ENCODE measurements at places on chromosomes 12 and 14.

DNA sequence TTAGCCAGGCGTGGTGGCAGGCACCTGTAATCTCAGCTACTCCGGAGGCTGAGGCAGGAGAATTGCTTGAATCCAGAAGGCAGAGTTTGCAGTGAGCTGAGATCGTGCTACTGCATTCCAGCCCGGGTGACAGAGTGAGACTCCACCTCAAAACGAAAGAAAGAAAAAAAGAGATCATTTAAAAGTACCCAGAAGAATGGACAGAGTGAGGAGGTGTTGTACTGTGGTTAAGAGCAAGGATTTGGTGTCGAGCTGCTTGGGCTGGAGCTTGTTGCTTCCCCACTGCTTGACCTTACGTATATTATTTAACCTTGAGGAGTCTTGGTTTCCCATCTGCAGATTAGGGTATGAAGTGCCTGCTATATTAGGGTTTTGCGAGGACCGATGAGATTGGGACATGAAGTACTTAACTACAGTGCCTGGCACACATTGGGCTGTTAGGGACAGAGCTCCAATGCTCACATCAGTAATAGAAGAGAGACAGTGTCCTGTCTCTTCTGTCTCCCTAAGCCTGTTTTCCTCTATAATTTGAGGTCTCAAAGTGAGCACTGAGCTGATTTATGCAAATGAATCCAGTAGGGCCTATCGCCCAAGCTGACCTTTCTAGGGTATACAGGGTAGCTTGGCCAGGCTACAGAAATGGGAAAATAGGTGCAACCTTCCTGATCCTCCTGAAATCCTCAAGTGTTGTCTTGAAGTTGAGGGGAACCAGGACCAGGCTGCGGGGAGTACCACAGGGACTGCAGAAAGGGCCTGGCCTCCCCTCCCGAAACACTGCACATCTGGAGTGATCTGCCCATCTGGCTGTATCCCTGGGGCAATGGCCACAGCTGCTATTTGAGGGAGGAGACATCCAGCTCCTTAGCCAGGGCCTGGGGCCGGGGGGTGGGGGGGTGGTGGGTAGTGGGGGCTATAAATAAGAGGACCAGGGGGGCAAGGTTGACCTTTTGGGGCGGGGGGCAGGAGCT lies 8.6 kb upstream of the HDAC7 start:
- DNase-seq = no peak

GRCh38 chr12:2570562-2570961 lies 224.2 kb upstream of the FKBP4 start:
- DNase-seq = no peak

- no peak for DNase-seq
Measured at GRCh38 chr14:100405760-100406455, 82.8 kb downstream of the SLC25A47 start.

DNA sequence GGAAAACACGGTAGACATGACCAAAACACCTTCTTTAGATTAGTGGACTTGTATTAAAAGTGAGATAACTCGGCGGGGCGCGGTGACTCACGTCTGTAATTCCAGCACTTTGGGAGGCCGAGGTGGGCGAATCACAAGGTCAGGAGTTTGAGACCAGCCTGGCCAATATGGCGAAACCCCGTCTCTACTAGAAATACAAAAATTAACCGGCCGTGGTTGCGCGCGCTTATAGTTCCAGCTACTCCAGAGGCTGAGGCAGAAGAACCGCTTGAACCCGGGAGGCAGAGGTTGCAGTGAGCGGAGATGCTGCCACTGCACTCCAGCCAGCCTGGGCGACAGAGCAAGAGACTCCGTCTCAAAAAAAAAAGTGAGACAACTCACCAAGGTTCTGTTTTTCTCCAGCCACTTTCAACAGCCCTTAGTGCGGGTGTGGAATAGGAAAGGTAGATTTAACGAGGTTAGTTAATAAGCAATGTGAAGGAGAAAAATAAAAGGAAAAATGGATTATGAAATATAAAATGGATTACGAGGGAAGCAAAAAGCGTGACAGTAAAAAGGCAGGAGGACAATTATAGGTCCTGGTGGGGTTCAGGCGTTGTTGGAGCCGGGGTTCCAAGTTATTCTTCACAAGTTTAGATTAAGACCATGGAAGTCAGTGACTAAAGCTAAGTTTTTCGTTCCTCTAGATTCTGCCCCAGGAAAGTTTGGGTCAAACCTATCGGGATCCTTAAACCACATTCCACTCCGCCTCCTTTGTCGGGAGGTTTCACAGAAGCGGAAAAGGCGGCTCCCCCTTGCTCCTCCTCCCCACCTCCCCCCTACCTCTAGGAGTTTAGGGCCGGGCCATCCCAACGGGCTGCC lies 534 bp downstream of the PPP2R3C start:
- peak; percentile 59 for DNase-seq

DNA sequence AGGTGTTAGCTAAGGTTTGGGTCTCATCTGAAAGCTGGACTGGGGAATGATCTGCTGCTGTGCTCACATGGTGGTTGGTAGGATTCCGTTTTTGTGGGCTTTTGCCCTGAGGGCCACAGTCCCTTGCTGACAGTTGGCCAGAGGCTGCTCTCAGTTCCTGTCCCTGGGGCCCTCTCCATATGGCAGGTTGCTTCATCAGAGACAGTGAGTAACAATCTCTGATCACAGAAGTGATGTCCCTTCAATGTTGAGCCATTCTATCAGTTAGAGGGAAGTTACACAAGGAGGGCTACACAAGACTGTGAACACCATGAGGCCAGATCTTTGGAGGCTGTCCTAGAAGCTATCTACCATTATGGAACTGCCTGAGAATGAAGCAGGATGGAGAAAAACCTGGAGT lies 137.2 kb downstream of the AACS start:
- DNase-seq = no peak

- DNase-seq = no peak
Measured at GRCh38 chr14:88064841-88065240, 59.9 kb downstream of the GPR65 start.

DNA sequence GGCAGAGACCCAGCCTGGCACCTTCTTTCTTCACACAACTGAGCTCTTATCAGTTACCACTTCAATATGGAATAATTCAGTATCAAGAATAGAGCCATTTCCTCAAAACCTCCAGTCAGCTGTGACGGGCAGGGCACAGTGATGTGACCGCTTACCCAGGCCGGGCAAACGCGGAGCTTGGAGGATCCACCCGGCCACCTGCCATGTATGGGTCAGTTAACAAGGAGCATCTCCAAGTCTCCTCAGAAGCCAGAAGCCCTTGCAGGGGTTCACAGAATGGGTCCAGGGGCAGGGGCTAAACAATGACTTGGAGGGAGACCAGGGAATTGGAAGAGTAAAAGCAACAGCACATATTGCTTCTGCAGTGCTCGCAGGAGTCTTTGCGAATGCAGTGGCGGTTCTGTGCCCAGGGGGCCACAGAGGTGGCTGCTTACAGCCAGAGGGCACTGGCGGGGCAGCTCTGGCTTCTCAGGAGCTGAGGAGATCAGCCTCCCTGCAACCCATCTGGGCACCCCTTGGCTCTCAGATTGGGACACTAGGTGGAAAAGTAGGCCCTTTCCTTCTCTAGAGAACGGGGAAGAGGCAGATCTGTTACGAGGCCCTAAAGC lies 162.3 kb downstream of the CALM1 start:
- no peak for DNase-seq

DNA sequence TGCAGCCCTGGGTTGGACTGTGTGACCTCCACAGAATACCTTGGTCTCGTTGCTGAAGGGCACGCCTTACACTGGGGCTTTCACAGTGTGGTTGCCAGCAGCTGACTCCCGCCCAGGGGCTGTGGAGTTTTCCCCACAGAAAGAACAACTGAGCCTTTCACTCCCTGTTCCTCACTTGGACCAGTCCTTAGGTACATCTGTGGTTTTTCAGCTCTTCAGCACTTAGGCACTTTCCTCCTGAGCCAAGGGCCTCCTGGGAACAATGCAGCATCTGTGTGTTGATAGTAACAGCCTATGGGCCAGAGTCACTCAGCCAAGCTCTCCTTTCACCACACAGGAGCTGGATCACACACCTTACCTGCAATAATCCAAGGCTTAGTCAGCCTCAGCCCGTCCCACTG lies 25.0 kb downstream of the ERP27 start:
- no peak for DNase-seq

GRCh38 chr12:132824053-132824452 lies 4.6 kb downstream of the GOLGA3 start:
- no peak for DNase-seq

- DNase-seq = no peak
Measured at GRCh38 chr14:34569750-34570149, 30.2 kb upstream of the EAPP start.

GRCh38 chr14:34064349-34064748 lies 113.5 kb upstream of the EGLN3 start:
- DNase-seq = no peak

- DNase-seq = no peak
Measured at GRCh38 chr12:55818886-55819285, 1.0 kb downstream of the ORMDL2 start.

DNA sequence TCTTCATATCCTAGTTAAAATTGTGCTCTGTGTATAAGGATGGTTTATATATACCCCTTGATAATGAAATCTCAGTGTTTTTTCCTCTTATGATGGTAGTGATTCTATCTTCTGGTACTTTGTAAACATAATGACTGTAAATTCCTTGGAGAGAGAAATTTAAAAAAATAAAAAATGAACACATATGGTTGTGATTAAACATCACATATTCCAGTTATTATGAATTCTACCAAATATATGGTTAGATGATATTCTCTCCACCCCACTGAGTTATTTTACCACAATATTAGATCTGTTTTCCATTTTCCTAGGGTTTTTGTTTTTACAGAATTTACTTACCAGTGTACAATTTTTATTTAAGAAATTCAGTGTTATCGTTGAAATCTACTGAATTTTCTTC lies 481.9 kb upstream of the NOVA1 start:
- DNase-seq = no peak

DNA sequence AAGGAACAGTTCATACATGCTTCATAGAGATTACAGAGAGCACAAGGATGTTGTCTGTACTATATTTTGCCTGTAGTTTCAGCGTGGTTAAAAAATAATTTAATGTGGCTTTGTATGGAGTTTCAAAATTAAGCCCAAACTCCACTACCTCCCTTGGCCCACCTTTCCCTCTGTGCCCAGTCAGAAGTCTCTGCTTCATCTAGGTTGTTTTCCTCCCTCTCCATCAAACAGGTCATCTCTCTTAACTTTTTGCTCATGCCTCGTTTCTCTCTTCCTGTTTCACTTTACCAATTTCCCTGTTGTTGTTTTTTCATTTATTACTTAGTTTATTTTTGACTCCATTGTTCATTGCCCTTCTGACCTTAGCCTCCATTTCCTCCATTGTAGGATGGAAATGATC lies 94.9 kb upstream of the NEDD1 start:
- DNase-seq = no peak

- peak; percentile 95 for DNase-seq
Measured at GRCh38 chr12:90253674-90254181, 545.1 kb upstream of the ATP2B1 start.

DNA sequence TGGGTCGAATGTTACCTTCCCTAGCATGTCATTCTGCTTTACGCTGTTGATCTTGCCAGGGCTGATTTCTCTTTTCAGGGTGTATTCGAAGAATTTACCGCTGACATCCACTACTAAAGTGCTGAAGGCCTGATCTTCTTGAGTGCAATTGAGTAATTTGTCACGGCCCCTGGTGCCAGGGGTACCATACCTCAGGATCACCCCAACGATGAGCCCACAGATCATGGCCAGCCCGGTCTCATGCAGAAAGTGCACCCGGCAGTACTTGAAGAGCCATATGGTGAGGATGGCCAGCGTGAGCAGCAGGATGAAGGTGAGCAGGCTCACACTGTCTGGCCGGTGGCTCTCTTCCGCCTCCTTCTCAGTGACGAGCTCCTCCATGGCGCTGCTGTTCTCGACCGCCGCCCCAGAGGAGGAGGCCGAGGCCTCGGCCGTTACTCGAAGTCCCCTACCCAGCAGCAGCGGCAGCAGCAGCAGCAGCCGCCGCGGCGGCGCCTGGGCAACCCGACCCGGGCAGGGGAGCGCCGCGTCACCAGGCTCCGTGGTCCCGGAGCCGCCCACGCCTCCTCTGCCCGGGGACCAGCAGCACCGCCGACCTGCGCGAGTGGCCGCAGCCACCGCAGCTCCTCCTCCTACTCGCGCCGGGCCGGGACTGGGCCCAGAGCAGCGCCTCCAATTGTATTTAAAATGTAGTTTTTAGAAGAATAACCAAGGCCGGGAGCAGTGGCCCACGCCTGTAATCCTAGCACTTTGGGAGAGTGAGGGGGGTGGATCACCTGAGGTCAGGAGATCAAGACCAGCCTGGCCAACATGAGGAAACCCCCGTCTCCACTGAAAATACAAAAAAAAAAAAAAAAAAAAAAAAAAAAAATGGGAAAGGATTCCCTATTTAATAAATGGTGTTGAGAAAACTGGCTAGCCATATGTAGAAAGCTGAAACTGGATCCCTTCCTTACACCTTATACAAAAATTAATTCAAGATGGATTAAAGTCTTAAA lies 58.5 kb upstream of the TMPO start:
- DNase-seq = no peak

DNA sequence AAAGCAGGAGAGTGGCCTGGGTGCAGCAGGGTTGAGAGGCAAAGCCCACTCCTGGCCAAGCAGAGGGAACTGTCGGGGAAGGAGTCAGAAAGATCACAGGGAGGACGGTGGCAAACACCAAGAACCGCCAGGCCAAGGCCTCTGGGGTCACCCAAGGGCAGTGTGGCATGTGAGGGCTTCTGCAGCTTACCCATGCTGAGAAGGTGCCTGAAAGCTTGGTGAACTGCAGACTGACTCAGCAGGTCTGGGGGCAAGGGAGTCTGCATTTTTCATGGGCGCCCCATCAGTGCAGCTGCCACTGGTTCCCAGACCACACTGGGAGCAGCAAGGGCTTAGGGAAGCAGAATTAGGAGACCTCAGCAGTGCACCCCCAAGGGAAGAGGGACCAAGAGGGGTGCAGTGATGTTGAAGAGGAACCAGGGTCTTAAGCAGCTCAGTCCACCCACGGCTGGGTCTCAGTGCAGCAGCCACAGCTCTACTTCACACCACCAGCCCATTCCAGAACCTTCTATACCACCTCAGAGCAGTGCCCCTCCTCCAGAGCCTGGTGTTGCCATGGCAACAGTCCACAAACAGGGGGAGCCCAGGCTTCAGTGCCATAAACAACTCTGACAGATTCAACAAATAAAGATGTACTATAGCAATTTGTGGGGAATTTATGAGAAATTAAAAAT lies 59.4 kb downstream of the ITPK1 start:
- no peak for DNase-seq

DNA sequence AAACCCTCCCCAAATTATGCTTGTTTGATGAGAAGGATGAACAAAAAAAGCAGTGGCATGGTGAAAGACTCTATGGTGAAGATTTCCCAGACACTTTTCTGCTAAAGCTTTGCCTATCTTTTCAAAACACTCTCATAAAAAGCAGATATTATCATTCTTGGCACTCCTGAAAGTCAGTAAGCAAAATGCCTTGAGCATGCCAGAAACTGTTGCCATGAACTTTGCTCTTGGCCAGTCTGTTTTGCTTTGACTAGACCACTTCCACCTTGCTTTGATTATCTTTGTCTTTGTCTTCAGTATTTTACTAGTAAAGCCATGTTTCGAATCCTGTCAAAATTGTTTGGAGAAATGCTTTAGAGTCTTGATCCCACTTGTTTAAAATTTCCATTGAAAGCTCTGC lies 110.4 kb downstream of the CNTN1 start:
- DNase-seq = no peak

- no peak for DNase-seq
Measured at GRCh38 chr14:85380881-85381280, 149.1 kb upstream of the FLRT2 start.

Measured in AML-193 (cell line).